ENCODE measurements at places on chromosomes 6 and 20. TPM values are rescaled to one million over a fixed set of nuclear protein-coding genes. Genes with fewer than 3 reads are reported as not detected.

Gene EGFL8
- total RNA-seq: 2.3 TPM

DNA sequence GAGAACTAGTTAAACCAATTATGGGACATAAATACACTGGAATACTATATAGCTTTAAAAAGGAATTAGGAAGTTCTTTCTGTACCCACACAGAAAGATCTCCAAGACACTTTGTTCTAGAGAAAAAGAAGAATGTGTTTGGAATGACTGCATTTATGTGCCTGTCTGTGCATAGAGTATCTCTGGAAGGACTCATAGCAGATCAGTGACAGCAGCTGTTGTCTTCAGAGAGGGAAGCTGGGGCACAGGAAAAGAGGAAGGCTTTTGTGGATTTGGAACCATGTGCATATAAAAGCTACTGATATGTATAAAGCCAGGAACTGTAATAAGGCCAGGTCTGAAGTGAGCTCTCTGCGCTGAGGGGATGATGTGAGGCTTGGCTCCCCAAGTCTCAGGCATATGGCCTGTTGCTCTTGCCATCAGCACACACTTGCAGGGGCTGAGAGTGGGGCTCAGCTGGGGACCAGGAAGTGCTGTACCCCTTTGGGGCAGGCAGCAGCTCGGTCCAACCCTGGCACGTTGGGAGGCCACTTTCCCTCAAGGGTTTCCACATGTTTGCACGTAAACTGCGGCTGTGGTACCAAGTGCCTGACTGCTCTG lies 31.8 kb upstream of the CCDC167 start:
- H3K4me3 ChIP-seq: no peak overlapping the region
- no peak for DNase-seq
- no peaks in the 10 kb centered on the region for H3K4me1 ChIP-seq
- H3K36me3 ChIP-seq: no peaks in the 10 kb centered on the region
- no peak overlapping the region for H3K27ac ChIP-seq

DNA sequence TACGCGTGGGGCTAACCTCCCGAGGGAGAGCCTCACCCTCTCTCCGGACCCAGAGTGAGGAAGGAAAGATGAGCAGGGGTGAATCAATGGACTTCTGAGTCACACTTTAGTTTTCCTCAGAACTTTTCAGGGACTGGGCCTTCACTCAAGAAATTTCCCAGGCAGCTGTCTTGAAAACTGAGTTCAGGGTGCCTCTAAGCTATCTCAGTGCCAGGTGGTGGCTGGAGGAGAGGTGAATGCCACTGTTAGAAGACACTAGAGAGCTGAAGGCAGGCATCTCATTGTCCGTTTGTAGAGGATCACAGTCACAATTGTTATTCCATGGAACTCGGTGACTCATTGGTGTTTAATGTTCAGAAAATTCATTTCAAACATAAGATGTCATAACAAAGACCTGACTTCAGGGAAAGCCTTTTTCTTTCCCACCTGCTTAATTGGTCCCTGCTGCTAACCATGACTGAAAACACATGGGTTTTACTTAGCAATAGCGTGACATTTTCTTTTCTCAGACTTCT lies 5.3 kb upstream of the SERPINB6 start:
- no peak for DNase-seq
- H3K36me3 ChIP-seq: no peaks in the 10 kb centered on the region
- H3K4me3 ChIP-seq: no peak overlapping the region
- no peaks in the 10 kb centered on the region for H3K27me3 ChIP-seq
- H3K27ac ChIP-seq: no peak overlapping the region

Gene HNF4A
- total RNA-seq: not detected

- no peaks in the 10 kb centered on the region for H3K4me1 ChIP-seq
- no peaks in the 10 kb centered on the region for H3K36me3 ChIP-seq
- DNase-seq: peak; percentile 55
- no peaks in the 10 kb centered on the region for H3K27me3 ChIP-seq
These were observed 60.7 kb downstream of the DTNBP1 start for GRCh38 chr6:15602154-15602553.

- H3K27ac ChIP-seq: no peak overlapping the region
- no peaks in the 10 kb centered on the region for H3K36me3 ChIP-seq
- H3K4me1 ChIP-seq: no peaks in the 10 kb centered on the region
- DNase-seq: no peak
- H3K27me3 ChIP-seq: no peaks in the 10 kb centered on the region
These were observed 75.1 kb upstream of the PTPRK start for GRCh38 chr6:128595544-128595943.

Gene NR2E1
- total RNA-seq: not detected

DNA sequence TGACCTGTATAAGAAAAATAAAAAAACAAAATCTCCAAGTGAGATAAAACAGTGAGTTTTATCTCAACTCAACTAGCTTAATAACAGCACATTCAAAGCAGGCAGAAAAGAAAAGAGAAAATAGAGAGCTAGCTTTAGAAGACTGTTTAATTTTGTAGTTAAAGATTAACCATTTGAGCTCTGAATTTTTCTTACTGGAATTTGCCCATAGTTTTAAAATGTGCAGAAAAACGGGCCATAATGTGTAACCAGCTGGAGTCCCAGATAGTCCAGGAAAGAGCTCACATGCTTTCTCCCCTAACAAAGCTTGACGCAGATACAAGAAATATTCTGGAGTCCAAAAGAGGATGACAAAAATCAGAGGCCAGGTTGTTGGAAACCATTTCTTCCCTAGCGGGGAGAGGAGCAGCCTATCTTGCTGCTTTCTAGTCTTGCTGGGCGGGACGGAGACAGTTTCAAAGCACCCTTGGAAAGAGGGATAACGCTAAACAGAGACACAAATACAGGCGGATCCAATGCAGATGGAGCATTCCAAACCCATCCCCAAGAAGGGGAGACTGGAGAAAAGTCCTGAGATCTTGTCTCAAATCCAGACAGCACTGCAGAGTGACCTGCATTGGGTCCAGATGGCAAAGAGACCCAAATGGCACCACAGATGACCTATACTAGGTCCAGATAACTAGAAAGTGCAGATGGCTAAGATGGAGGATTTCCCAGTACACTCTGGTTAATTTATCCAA lies 16.1 kb downstream of the TTK start:
- H3K27me3 ChIP-seq: no peaks in the 10 kb centered on the region
- DNase-seq: no peak
- no peak overlapping the region for H3K4me3 ChIP-seq

GRCh38 chr6:119314885-119315272 lies 34.7 kb downstream of the MAN1A1 start:
- no peaks in the 10 kb centered on the region for H3K4me1 ChIP-seq
- H3K27me3 ChIP-seq: no peaks in the 10 kb centered on the region

DNA sequence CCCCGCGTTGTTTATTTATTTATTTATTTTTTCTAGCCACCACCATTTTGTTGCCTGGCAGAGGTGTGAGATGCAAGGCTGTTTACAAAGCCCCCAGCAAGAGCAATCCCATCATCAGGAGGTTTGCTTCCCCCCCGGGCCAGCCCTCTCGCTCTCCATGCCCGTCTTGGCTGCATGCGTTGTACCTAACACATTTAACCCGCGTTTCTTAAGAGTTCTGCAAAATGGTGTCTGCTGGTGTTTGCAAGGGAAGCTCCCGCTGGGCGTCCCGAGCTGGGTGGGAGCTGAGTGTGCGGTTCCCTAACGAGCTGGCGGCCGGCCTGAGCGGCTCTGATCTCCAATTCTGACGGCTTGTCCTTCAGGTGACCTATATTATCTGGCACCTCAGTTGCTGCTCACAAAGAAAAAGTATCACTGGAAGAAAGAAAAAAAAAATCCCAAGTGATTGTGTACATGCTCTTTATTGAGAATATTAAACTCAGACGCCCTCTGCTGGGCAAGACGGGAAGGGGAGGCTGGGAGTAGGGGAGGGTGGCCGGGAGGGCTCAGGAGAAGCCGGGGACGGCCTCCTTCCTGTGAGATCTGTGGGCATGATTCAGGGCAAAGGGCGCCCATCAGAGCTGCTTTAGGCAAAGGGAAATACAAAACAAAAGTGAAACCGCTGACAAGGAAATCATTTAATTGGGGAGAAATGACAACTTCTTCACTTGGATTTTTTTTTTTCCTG lies 154.8 kb downstream of the BCAS1 start:
- H3K27ac ChIP-seq: peak overlapping the region; percentile 91
- peak overlapping the region; percentile 3 for H3K4me3 ChIP-seq
- peak; percentile 98 for DNase-seq
- peaks cover 36% of the 10 kb centered on the region for H3K4me1 ChIP-seq
- H3K36me3 ChIP-seq: no peaks in the 10 kb centered on the region

- H3K4me1 ChIP-seq: no peaks in the 10 kb centered on the region
- H3K36me3 ChIP-seq: no peaks in the 10 kb centered on the region
- H3K4me3 ChIP-seq: no peak overlapping the region
- no peaks in the 10 kb centered on the region for H3K27me3 ChIP-seq
- H3K27ac ChIP-seq: no peak overlapping the region
- no peak for DNase-seq
These were observed 284.2 kb downstream of the LRFN2 start for GRCh38 chr6:40302856-40303454.

- H3K4me1 ChIP-seq: peaks cover 48% of the 10 kb centered on the region
- H3K36me3 ChIP-seq: no peaks in the 10 kb centered on the region
- peak overlapping the region; percentile 74 for H3K27ac ChIP-seq
These were observed 1.5 kb downstream of the HM13 start for GRCh38 chr20:31515775-31516107.

DNA sequence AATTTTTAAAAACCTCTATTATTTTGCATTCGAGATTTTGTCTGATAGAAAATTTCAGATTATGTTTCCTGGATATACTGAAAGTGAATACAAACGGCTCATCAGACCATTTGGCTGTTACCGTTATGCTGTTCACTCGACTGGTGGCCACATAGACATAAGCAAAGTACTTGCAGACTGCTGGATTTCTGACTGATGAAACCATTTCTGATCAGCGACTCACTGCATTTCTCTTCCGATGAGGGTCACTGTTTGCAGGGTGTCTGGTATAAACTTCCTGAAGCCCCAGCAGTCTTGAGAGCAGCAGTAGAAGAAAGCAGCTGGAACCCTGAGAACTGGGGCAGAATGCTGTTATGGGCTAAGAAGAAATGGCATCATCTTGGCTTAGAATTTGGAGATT lies 17.7 kb downstream of the SNX9 start:
- DNase-seq: no peak
- no peaks in the 10 kb centered on the region for H3K27me3 ChIP-seq
- H3K4me1 ChIP-seq: peaks cover 34% of the 10 kb centered on the region
- no peak overlapping the region for H3K4me3 ChIP-seq

DNA sequence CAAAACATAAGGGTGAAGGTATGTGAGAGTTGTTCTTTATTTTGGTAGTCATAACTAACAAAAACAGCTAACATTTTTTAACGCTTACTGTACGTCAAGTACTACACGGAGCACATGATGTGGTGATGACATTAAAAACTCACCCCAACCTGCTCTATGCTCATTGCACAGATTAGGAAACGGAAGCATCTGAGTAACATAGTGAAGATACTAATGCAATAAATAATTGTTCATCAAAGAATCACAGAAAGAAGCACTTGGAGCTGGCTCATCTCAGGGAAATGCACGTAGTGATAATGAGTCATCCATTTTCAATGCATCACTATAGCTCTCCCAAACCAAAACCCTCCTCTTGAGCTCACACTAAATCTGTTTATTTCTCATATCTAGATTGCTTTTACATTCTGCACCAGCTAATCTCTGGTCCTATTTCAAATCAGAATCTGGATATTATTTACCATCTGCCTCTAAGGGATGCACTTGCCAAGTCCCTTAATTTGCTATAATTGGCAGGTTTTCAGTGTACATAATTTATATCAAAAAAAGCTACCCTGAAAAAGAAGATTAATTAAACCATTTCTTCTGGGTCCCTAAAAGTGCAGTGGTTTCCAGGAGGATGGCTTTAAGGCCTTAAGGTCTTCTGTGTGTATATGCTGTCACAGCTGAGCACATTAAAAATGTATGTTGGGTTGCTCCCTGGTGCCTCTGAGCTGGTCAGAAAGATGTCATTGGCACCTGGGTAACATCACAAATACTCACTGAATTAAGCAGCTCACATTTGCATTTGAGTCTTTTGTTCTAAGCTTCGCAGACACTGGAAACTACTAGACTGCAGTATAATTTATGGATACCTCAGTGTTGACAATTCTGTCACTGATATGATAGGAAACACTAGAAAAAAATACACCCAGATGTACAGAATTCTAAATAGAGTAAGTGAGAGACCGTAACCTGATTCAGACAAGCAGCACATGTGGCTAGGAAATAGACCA lies 677.4 kb upstream of the CITED2 start:
- H3K27ac ChIP-seq: no peak overlapping the region
- DNase-seq: no peak
- H3K27me3 ChIP-seq: no peaks in the 10 kb centered on the region
- H3K4me1 ChIP-seq: peaks cover 6% of the 10 kb centered on the region
- H3K36me3 ChIP-seq: no peaks in the 10 kb centered on the region

GRCh38 chr20:10640897-10641296 lies 32.9 kb downstream of the JAG1 start:
- no peak for DNase-seq
- H3K27ac ChIP-seq: peak overlapping the region; percentile 5
- H3K4me3 ChIP-seq: no peak overlapping the region
- no peaks in the 10 kb centered on the region for H3K27me3 ChIP-seq
- peaks cover 67% of the 10 kb centered on the region for H3K36me3 ChIP-seq

DNA sequence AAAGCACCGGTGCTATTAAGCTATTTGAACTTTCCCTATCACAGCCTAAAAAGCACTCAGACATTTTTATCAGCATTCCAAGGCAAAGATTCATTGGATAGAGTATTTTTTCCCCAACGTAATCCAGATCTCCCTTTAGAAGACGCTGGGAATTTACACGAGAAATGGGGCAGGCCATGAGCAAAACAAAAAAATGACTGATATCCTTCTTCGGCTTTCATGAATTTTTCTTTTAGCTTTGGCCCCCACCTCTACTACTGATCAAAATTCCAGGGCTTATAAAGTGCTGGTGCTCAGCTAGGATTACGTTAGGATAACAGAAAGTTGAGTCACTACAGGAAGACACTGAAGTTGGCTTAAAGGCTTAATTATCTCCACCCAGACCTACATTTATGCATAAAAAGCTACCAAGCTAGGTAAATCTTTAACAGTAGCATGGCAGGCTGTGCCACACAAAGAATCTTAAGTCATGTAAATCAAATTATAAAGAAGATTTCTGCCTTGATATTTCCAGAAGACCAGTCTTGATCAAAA lies 418.5 kb upstream of the BTBD3 start:
- no peaks in the 10 kb centered on the region for H3K27me3 ChIP-seq
- H3K4me1 ChIP-seq: no peaks in the 10 kb centered on the region
- H3K4me3 ChIP-seq: no peak overlapping the region
- no peak for DNase-seq

DNA sequence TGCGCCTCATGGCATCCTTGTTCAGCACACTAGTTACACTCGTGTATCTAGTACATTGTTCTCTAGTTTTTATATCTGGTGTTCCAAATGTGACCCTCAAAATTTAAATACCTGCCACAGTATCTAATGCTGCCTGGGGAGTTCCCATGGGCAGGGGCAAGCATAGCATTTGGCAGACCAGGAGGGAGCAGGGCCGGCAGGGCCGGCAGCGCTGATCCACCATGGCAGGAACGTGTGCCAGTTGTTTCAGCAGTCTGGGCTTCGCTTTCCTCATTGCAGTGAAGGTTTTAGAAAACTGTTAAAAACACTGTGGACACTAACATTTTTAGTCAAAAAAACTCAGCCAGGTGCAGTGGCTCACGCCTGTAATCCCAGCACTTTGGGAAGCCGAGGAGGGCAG lies 19.2 kb downstream of the NANP start:
- peaks cover 6% of the 10 kb centered on the region for H3K4me1 ChIP-seq
- H3K27ac ChIP-seq: no peak overlapping the region
- H3K4me3 ChIP-seq: no peak overlapping the region
- H3K27me3 ChIP-seq: no peaks in the 10 kb centered on the region
- no peak for DNase-seq

Gene BMP7
- total RNA-seq: 72.8 TPM
